ENCODE measurements at places on chromosomes 3 and 15.

DNA sequence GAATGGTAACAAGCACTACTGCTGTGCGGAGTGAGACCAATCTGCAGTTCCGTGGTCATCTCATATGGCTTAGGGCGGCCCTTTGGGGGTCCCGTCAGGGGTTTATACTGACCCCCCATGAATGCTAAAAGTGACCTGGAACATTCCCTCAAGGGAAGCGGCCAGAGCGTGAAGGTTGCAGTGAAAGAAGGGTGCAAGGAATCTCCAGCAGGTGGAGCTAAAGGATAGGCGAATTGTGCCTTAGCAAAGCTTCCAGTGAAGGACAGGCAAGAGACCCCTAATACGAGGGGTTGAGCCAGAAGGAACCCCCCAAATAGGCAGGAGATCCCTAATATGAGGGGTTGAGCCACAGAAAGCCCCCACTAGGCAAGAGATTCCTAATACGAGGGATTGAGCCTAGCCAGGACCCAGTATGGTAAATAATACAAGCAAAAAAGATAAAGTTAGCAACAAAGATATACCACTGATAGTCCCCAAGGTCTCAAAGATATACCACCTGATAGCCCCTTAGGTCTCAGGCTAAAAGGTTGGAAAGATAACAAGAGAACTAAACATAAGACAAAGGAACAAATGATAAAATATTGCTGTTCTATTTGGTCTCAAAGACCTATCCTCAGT is 32.8 kb downstream of the ZNF589 start:
- DNase-seq = peak; percentile 46

DNA sequence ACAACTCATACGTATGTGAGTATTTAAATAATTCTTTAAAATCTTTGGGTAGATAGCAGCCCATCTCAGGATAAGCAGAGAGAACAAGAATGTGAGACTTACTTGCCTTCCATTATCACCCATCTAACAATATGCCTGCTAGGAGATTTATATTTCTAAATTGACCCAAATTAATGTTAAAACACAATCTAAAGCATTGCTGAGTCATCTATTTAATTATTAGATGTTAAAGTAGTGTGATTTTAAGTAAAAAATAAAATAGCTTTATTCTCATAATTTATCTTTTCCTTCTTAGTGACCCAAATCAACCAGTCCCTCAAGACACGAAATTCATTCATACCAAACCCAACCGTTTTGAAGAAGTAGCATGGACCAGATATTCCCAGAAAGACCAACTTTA is 578.9 kb upstream of the NAALADL2 start:
- DNase-seq = no peak

- no peak for DNase-seq
Observed at GRCh38 chr15:82793737-82794136, 12.1 kb downstream of the FSD2 start.

DNA sequence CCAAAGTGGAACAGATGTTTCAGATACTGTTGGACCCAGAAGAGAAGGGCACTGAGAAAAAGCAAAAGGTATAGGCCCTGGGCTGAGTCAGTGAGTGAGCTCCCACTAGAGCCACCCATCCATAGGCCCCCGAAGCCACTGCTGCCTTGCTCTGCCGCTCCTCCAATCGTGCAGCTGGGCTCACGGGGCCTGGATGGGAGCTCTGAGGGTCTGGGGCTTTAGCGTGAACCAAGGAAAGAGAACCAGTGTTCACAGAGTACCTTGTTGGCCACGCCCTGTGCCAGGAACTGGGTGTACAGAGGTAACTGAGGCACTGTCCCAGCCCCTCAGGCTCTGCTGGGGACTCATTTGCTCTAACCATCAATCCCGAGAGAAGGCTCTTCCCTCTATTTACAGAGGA is 4.7 kb downstream of the UNC45A start:
- no peak for DNase-seq

DNA sequence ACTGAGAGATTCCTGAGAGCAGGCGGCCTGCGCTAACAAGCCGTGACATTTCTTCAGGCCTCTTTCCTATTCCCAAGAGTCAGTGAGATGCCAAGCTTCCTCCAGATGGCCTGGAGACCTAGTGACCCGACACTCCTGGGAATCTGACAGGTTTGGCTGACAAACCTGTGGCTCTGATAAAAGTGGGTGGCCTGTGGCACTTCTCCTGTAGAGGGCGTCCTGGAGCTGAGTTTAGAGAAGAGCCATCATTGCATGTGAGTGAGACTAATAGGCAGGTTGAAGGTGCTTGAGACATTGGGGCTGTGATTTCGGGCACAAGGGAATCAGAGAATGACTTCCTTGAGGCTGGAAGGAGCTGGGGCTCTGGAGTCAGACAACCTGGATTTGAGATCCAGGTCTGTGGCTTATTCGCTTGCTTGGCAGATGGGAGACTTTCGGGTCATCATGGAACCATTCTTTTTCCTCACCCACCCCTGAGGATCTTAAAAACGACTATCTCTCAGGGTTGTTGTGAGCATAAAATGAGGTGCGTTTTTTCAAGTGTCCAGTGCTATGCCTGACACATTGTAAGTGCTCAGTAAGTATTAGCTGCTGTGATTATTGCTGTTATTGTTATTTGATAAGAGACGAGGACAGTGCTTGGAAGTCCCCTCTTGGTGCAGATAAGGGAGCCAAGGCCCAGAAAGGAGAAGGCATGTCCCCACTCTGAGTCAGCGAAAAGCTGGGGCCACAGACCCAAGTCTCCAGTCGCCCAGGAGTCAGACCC is 77.2 kb downstream of the SCN10A start:
- no peak for DNase-seq

DNA sequence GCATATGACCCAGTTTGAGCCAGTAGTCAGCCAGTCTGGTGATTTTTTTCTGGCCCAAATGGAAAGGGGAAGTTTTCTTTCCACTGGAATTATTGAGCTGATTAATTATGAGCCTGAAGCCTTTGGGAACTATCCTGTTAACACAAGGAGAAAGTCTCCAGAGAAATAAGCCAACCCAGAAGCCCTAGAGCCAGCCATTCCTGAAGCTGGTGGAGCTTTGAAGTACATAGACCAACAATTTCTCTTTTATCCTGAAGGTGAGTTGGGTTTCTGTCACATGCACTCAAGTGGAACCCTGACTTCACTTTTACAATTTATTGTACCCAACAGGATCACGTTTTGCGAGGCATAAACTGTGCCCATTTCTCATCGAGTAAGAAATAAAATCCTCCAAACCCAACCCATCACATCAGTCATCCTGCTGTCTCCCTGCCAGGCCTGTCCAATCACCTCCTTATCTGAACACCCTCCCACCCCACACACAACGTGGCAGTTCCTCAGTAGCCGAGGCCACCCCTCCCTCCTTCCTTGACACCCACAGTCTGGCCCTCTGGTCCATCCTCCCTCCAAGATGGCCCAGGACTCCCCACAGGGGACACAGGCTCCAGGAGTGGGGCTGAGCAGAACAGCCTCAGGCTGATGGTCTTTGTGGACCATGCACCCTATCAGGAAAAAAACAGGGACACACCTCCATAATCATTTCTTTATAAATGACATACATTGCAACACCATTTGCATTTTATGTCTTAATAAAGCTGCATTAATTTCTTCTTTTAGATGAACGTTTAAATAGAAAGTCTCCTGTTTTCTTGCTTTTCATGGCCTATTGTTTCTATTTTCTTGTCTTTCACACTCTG is 55.7 kb upstream of the GATA2 start:
- no peak for DNase-seq

- DNase-seq = no peak
Observed at GRCh38 chr15:70112074-70112395, 14.3 kb upstream of the TLE3 start.

GRCh38 chr3:160193644-160194192 is 31.5 kb upstream of the C3orf80 start:
- DNase-seq = no peak
